ENCODE measurements at places on chromosomes 1 and 21.

GRCh38 chr21:29166323-29166722 lies 35.9 kb downstream of the MAP3K7CL start:
- DNase-seq, result no peak

DNA sequence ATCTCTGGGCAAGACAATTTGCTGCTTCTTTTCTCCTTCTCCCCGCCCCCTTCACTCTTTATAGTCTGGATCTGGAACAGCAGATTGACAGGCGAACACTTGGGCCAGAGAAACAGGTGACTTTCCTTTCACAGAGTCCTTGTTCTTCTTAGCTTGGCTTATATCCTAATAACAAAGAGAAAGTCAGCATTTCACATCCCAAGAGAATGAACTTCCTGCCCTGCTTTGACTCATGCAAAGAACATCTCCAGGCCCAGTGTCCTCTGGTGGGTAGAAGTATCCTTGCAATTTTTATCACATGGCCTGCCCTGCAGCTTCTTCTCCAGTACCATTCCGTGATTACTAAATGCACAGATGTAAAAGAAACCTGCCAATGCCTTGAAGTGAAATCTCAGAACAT lies 764.4 kb downstream of the ADGRL2 start:
- DNase-seq, result no peak

DNA sequence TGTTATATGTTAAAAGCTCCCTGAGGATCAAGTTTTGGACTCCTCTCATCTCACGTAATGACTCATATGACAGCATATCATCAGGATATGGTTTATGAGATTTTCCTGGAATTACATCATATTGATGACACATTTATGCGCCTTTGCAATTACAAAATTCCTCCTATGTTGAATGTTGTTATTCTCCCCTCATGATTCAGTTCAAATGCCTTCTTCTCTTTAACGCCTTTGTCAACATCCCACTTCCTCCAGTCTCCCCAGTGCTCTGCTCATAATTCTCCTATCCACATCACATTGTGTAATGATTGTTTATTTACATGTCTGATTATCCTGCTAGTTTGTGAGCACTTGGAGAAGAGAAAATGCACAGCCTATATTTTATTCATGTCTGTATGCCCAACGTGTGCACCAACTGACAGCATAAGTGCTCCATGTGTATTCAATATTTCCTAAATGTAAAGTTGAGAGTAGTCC lies 80.9 kb upstream of the BACH1 start:
- DNase-seq, result no peak

DNA sequence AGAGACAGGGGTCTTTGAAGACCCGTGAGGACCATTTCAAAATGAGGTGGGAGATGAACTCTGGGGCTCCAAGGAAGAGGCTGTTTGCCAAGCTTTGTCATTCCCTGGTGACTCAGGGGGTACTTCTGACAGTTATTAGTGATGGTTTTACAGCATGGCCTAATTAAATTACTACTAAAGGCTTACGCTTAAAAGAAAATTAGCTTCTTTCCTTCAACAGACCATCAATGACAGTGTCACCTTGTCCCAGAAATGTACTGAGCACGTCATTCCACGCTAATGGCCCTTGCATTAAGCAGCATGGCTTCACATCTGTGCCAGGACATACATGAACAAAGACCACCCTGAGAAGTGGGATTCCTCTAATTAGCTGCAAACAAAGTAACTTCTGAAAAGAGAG lies 5.1 kb upstream of the UTS2 start:
- no peak for DNase-seq

GRCh38 chr1:221743416-221744208 lies 1.7 kb upstream of the DUSP10 start:
- no peak for DNase-seq

DNA sequence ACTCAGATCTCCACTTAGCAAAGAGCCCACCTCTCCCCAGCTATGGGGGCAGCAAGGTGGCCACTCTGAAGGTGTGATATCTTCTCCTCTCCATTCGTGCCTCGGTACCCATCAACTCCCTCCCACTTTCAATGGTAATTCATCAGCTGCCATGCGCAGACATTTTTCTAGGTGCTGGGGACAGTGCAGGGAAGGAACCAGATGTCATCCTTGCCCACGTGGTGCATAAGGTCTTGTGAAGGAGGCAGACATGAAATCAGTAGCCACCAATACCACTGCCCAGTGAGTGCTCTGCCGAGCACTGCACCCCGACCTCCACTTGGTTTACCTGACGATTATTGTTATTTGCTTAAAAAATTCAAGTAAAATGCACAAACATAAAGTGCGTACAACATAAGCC lies 76.3 kb upstream of the CSF3R start:
- no peak for DNase-seq

GRCh38 chr1:219660666-219661463 lies 48.0 kb upstream of the ZC3H11B start:
- DNase-seq, result no peak

DNA sequence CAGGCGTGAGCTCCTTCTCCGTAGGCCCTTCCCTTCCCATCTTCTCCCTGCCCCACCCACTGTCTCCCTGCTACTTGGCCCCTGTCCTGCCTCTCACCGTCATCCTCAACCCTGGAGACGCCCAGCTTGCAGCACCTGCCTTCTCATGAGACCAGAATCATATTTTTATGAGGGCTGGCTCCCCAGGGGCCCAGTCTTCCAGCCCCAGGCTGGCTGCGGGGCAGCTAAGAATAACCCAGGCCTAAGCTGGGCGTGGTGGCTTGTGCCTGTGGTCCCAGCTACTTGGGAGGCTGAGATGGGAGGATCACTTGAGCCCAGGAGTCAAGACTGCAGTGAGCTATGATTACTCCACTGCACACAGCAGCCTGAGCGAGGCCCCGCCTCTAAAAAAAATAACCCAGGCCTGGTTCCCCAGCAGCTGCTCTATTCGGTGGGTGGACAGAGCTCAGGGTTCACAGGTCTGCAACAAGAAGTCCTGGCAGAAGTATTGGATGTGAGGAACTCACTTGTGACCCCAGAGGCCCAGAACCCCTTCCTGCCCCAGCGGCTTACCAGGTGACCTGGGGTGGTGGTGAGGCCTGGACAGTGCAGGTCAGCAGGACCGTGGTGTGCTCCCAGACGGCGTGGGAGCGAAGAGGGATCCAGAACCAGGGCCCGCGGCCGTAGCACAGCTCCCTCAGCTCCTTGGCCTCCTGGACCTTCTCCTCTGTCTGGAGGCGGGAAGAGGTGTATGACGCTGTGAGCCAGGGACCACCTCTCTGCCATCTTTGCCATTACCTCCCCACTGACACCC lies 6.4 kb downstream of the MYOM3 start:
- DNase-seq, result no peak

DNA sequence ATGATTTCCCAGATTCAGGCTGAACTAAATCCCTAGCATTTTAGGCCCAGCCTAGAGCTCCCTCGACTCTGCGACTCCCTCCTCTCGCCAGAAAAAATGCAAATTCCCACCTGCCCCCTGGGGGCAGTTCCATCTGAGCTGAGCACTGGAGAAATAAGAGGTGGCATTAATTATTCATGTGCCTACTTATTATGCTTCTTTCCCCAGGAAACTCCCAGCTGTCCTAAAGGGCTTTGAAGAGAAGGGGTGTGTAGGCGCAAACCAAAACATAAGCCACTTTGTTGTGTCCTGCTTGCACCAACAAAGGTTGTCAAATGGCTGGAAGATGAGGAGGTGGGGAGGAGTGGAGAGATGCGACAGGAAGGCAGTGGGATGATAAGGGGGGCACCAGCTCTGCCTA lies 41.4 kb upstream of the GOLT1A start:
- DNase-seq, result no peak

GRCh38 chr1:38536089-38536488 lies 323.5 kb downstream of the RRAGC start:
- no peak for DNase-seq

DNA sequence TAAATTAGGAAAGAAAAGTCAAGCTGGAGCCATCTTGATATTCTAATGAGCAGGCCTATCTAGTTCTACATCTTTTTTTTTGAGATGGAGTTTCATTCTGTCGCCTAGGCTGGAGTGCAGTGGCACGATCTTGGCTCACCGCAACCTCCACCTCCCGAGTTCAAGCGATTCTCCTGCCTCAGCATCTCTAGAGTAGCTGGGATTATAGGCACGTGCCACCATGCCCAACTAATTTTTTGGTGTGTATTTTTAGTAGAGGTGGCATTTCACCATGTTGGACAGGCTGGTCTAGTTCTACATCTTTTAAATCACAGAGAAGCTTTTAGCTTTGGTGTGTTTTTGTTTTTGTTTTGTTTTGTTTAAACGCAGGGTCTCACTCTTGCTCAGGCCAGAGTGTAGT lies 6.8 kb downstream of the TMEM69 start:
- no peak for DNase-seq

GRCh38 chr1:93685918-93686317 lies 4.3 kb upstream of the BCAR3 start:
- DNase-seq, result no peak

DNA sequence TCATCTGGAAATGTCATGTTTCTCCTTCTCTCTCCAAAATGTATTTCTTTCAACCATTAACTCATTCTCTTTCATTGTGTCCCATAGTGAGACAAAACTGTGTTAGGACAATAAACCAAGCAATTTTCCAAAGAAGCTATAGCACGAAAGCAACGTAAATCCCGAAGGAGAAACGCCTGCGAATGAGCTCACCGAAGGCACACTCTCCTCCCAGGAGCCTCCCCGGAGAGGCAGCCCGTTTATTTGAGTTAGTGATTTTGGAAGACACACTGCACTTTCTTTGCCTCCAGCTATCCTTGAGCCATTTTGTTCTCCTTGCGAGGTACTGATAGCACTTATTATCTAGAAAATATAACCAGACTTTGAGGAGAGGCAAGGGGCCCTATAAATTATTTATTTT lies 41.2 kb downstream of the RSPH1 start:
- no peak for DNase-seq

Data from activated naive CD4-positive, alpha-beta T cell (primary cell).